ENCODE measurements at places on chromosomes 6 and 20.

GRCh38 chr20:61514018-61514365, 261.9 kb downstream of the CDH4 start:
- DNase-seq: no peak

- no peak for DNase-seq
Measured at GRCh38 chr6:118042855-118043254, 135.8 kb downstream of the SLC35F1 start.

- no peak for DNase-seq
Measured at GRCh38 chr6:11296449-11297375, 64.2 kb upstream of the NEDD9 start.

DNA sequence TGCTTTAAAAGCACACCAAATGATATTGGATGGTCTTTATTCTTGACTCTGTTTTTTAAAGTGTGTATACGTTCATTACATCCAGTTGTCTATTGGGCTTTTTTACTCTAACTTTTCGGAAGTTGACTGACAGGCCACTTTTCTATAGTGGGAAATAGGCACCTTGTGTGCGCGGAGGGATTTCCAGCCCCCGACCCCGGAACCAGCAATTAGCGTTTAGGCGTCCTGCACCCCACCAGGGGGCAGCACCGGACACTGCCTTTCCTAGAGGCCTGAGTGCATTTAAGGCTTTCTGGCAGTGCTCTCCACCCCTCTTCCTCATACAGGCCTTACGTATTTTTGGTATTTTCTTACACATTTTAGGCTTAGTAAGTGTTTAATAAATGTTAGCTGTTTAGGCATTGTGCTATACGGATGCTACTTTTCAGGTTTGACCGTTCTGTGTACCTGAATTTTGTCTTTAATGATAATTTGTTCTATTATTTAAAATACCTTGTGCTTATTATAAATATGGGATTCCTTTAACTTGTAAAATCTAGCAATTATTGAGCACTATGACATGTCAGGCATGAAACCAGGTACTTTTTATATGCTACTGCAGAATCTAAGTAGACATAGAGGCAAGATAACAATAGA, 231.8 kb downstream of the BCKDHB start:
- peak; percentile 33 for DNase-seq
